Keratinocyte (primary cell): ENCODE measurements at places on chromosomes 6 and 20. TPM values are rescaled to one million over a fixed set of nuclear protein-coding genes. Genes with fewer than 3 reads are reported as not detected.

The LY6G5C gene
- 0.58 to 0.95 TPM (median 0.61 TPM) in 3 replicates for polyA plus RNA-seq

DNA sequence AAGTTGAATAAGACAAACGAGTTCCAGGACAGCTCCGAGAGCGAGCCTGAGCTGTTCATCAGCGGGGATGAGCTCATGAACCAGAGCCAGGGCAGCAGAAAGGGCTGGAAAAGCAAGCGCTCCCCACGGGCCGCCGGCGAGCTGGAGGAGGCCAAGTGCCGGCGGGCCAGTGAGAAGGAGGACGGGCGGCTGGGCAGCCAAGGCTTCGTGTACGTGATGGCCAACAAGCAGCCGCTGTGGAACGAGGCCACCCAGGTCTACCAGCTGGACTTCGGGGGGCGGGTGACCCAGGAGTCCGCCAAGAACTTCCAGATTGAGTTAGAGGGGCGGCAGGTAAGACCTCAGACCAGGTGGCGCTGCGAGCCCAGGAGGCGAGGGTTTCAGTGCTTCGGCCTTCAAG, 56.0 kb upstream of the TMEM181 start:
- no peak overlapping the region for H3K27ac ChIP-seq
- no peak for DNase-seq
- peaks cover 29% of the 10 kb centered on the region for H3K36me3 ChIP-seq
- H3K4me3 ChIP-seq, result no peak overlapping the region

GRCh38 chr6:126199466-126199865, 140.4 kb upstream of the CENPW start:
- no peaks in the 10 kb centered on the region for H3K4me1 ChIP-seq
- H3K36me3 ChIP-seq, result no peaks in the 10 kb centered on the region
- no peak overlapping the region for H3K27ac ChIP-seq
- no peaks in the 10 kb centered on the region for H3K27me3 ChIP-seq
- DNase-seq, result no peak

DNA sequence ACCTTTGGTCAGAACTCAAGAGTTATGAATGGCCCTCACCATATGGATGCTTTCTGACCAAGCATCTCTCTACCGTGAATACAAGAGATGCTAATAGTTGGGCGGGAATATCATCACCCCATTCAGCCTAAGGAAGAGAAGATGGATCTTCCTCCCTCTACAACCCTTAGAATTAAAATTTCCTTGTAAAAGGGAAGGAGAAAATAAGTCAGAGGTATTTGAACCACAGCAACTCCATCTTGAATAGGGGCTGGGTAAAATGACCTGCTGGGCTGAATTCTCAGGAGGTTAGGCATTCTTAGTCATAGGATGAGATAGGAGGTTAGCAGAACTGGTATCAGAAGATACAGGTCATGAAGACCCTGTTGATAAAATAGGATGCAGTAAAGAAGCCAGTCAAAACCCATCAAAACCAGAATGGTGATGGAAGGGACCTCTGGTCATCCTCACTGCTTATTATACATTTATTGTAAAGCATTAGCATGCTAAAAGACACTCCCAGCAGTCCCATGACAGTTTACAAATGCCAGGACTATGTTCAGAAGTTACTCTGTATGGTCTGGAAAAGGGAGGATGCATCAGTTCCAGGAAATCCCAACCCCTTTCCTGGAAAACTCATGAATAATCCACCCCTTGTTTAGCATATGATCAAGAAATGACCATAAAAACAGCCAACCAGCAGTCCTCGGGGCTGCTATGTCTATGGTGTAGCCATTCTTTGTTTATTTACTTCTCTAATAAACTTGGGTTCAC, 101.2 kb downstream of the DTNBP1 start:
- no peaks in the 10 kb centered on the region for H3K4me1 ChIP-seq
- no peaks in the 10 kb centered on the region for H3K27me3 ChIP-seq
- no peak overlapping the region for H3K4me3 ChIP-seq
- H3K36me3 ChIP-seq, result no peaks in the 10 kb centered on the region
- no peak overlapping the region for H3K27ac ChIP-seq

DNA sequence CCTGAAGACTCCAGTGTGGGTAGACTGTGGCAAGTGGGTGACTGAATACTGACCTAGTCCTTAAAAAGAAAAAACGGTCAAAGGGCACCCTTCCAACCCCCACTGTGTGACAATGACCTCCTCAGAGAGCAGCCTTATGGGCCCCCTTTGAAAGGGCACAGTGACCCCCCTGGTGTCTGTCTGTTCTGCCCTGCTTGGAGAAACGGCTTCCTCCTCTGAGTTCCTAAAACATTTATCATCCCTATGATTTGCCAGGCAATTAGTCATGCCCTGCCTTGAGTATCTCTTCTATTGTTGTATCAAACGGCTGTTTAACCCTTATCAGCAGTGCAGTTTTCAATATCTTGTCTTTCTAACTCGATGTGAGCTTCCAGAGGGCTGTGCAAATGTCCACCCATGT, 21.0 kb upstream of the STX16 start:
- no peaks in the 10 kb centered on the region for H3K36me3 ChIP-seq
- no peak overlapping the region for H3K27ac ChIP-seq
- no peak overlapping the region for H3K4me3 ChIP-seq

DNA sequence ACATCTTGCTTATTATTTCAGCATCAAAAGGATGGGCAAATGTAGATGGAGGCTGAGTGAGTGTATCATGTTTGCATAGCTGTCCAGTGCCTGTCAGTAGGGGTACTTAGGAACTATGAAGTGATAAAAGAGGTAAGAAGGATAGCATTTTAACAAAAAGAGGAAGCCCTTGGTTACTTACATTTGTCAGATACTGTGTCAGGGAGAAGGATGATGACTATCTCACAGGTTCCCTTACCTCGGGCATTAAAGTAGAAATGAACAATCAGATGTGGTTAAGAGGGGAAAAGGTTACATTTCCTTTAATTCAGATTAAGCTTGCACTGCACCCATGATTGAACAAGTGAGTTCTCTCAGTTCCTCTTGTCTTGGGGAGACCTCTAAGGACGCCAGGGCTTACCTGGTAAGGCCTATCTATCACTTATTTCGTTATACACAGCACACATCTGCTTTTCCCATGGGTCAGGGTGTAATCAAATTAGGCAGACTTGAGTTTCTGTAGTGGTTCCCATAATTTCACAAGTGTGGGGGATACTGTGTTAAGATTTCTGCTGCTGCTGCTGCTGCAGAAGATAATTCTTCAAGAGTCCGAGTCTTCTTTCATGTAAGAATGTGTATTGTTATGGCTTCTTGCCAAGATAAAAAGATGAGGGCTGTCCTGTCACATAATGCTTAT, 4.5 kb downstream of the FOXO3 start:
- H3K27ac ChIP-seq, result peak overlapping the region; percentile 23
- peaks cover 42% of the 10 kb centered on the region for H3K4me1 ChIP-seq
- H3K36me3 ChIP-seq, result peaks cover 3% of the 10 kb centered on the region
- DNase-seq, result no peak

The VPS16 gene
- polyA plus RNA-seq, result 22.7 to 28.7 TPM (median 25.2 TPM) in 3 replicates

DNA sequence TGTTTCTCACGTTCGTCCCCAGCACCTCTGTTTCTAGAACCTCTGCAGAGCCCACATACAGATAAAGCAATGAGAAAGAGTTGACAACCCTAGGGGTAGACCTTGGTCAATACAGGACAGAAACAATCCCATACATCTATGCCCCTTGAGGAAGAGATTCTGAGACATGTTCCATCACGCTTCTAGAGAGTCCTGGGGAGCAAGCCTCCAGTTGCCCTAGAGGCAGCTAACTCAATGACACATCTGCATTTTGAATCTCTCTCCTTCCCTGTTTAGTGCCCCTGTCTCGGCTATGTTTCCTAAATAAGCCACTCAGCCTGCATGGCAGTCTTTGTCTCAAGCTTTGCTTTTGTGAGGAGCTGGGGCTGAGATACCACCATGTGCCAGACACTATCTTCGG, 435.3 kb downstream of the CD83 start:
- no peaks in the 10 kb centered on the region for H3K36me3 ChIP-seq
- H3K27me3 ChIP-seq, result no peaks in the 10 kb centered on the region

The SGK2 gene
- polyA plus RNA-seq, result 0.12 to 0.23 TPM in 2 of 3 replicates, not detected in the other

- DNase-seq, result no peak
- H3K27me3 ChIP-seq, result no peaks in the 10 kb centered on the region
- H3K4me3 ChIP-seq, result peak overlapping the region; percentile 38
- H3K27ac ChIP-seq, result peak overlapping the region; percentile 36
- no peaks in the 10 kb centered on the region for H3K36me3 ChIP-seq
These were observed 19.0 kb upstream of the TGM2 start for GRCh38 chr20:38184101-38184500.

GRCh38 chr20:52481443-52481842, 289.9 kb upstream of the ZFP64 start:
- no peaks in the 10 kb centered on the region for H3K36me3 ChIP-seq
- H3K27me3 ChIP-seq, result no peaks in the 10 kb centered on the region
- DNase-seq, result no peak

DNA sequence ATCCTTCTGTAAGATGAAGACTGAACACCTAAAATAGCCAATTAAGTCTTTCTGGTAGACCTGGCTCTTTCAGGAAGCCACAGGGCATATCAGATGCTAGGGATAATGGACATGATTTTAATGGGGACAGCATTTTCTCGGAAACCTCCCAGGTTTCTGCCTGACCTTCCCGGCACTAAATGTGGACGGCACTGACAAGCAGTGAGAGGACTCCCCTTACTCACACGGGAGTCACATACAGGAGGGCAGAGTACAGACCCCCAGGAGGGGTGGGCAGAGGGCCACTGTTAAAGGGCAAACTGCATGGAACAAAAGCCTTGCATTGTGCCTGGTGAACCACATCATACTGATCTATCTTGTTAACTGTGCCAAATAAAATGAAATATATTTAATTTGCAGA, 19.9 kb downstream of the PSMG4 start:
- no peak overlapping the region for H3K27ac ChIP-seq
- H3K4me3 ChIP-seq, result no peak overlapping the region
- DNase-seq, result no peak
- peaks cover 10% of the 10 kb centered on the region for H3K4me1 ChIP-seq
- H3K27me3 ChIP-seq, result no peaks in the 10 kb centered on the region
- H3K36me3 ChIP-seq, result peaks cover 10% of the 10 kb centered on the region

The SEMG1 gene
- polyA plus RNA-seq, result not detected in 3 replicates

The PHACTR1 gene
- 0.22 to 0.97 TPM (median 0.57 TPM) in 3 replicates for polyA plus RNA-seq

DNA sequence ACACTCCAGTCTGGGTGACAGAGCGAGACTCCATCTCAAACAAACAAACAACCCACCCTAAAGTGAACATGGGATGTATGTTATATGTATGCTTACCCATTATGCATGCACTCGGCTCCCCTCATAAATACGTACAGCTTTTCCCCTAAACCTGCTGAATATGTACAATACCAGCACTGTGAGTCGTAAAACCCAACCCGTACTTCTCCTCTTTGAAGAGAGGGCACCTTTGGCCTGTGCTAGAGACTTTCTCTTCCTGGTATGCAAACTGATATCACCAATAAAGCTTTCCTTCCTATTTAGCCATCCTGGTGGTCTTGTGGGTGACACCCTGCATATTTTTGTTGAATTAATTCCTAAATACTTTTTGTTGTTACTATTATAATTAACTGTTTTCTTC, 51.3 kb downstream of the VSTM2L start:
- peaks cover 6% of the 10 kb centered on the region for H3K27me3 ChIP-seq
- H3K36me3 ChIP-seq, result no peaks in the 10 kb centered on the region
- H3K4me3 ChIP-seq, result no peak overlapping the region
- no peaks in the 10 kb centered on the region for H3K4me1 ChIP-seq

GRCh38 chr20:16147216-16147615, 426.0 kb downstream of the KIF16B start:
- no peak overlapping the region for H3K4me3 ChIP-seq
- no peaks in the 10 kb centered on the region for H3K36me3 ChIP-seq
- no peak overlapping the region for H3K27ac ChIP-seq
- DNase-seq, result no peak

- no peak overlapping the region for H3K27ac ChIP-seq
- H3K36me3 ChIP-seq, result no peaks in the 10 kb centered on the region
- DNase-seq, result no peak
- no peaks in the 10 kb centered on the region for H3K27me3 ChIP-seq
- no peak overlapping the region for H3K4me3 ChIP-seq
- H3K4me1 ChIP-seq, result peaks cover 17% of the 10 kb centered on the region
These were observed 11.6 kb upstream of the SLC2A12 start for GRCh38 chr6:134063966-134064445.

DNA sequence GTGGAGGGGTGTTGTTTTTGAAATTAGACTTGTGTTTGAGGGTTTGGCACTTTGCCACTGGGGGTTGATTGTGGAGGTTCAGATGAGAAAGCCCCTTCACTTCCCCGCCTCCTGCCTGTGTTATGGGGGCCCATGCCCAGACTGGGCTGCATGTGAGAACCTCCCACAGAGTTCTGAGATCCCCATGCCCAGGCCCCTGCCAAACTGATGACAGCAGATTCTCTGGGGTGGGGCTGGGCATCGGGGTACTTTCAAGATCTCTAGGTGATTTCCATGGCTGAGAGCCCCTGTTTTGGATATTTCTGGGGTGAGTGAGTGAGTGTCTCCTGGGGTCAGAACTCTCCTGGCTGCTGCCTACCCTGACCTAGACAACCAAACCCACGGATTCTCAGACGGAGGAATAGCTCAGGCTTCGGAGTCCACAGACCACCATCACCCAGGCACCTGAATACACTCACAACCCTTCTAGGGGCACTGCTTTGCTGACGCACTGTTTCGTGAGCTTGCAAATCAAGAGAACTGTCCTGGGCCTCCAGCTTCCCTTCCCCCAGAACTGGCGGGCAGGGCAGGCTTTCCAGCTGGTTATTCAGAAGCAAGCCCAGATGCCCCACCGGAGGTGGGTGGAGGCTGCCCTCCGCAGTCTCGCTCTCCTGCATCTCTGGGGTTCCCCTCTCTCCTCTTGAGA, 6.3 kb downstream of the BCAS1 start:
- no peaks in the 10 kb centered on the region for H3K36me3 ChIP-seq
- no peaks in the 10 kb centered on the region for H3K27me3 ChIP-seq
- H3K4me1 ChIP-seq, result peaks cover 19% of the 10 kb centered on the region
- H3K27ac ChIP-seq, result no peak overlapping the region
